ENCODE measurements at places on chromosomes 3 and 15. TPM values are rescaled to one million over a fixed set of nuclear protein-coding genes. Genes with fewer than 3 reads are reported as not detected.
A peak's percentile ranks its signal among the peaks of the same experiment; 100 is the strongest.

- DNase-seq = no peak
- H3K4me3 ChIP-seq = no peak overlapping the region
- no peak overlapping the region for H3K27ac ChIP-seq
- H3K4me1 ChIP-seq = no peaks in the 10 kb centered on the region
Measured at GRCh38 chr15:88100181-88100580, 156.4 kb downstream of the NTRK3 start.

The PODXL2 gene
- total RNA-seq = 63.9 TPM

- no peak for DNase-seq
- no peaks in the 10 kb centered on the region for H3K4me1 ChIP-seq
- H3K27me3 ChIP-seq = no peaks in the 10 kb centered on the region
- H3K4me3 ChIP-seq = no peak overlapping the region
- H3K27ac ChIP-seq = no peak overlapping the region
Measured at GRCh38 chr3:59043391-59043790, 6.4 kb downstream of the CFAP20DC start.

- H3K27ac ChIP-seq = no peak overlapping the region
- DNase-seq = peak; percentile 27
- H3K4me1 ChIP-seq = no peaks in the 10 kb centered on the region
- H3K4me3 ChIP-seq = no peak overlapping the region
- H3K27me3 ChIP-seq = no peaks in the 10 kb centered on the region
Measured at GRCh38 chr3:33372218-33373081, 67.8 kb downstream of the UBP1 start.

DNA sequence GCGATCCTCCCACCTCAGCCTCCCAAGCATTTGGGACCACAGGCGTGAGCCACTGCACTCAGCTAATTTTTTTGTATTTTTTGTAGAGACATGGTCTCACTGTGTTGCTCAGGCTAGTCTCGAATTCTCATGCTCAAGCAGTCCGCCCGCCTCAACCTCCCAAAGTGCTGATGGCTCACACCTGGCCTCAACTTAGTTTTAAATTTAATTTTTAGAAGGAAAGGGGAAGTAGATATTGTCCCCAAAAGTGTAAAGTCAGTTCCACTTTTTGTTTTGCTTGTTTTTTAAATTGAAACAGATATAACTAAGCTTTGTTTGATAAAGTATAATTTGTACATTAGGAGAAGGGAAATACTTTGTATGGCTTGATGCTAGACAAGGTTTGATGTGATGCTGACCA is 31.3 kb upstream of the NFKBIZ start:
- no peak for DNase-seq
- H3K27ac ChIP-seq = no peak overlapping the region
- no peaks in the 10 kb centered on the region for H3K27me3 ChIP-seq
- H3K36me3 ChIP-seq = no peaks in the 10 kb centered on the region
- H3K4me1 ChIP-seq = no peaks in the 10 kb centered on the region

- H3K4me1 ChIP-seq = no peaks in the 10 kb centered on the region
- H3K27me3 ChIP-seq = no peaks in the 10 kb centered on the region
- H3K36me3 ChIP-seq = no peaks in the 10 kb centered on the region
- no peak overlapping the region for H3K27ac ChIP-seq
Measured at GRCh38 chr3:149879872-149880271, 66.9 kb downstream of the RNF13 start.

DNA sequence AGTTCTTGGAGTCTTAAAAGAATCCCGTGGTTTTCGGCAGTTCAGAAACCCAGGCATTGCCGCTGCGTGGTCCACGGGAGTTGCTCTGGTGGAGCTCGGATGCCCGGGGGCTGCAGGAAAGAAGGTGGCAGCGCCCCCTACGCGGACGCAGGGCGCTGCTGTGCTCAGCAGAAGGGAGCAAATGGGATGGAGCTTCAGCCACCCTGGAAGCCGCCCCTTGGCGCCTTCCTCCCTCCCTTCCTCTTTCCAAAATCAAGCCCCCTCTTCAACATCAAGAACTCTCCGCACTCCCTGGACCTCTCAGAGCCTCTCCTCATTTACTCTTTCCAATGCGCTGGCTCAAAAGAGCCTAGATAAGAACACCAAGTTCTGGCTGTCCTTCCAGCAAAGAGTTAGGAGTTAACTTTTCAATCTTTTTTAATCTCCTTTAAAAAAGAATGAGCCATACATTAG is 880 bp upstream of the CHRNA7 start:
- no peaks in the 10 kb centered on the region for H3K27me3 ChIP-seq
- no peak for DNase-seq
- no peak overlapping the region for H3K27ac ChIP-seq
- no peaks in the 10 kb centered on the region for H3K4me1 ChIP-seq
- H3K36me3 ChIP-seq = no peaks in the 10 kb centered on the region
- H3K4me3 ChIP-seq = peak overlapping the region; percentile 48

The ARL8B gene
- 43.1 TPM for total RNA-seq

GRCh38 chr3:188662795-188663194 is 508.8 kb downstream of the LPP start:
- H3K4me3 ChIP-seq = no peak overlapping the region
- no peaks in the 10 kb centered on the region for H3K36me3 ChIP-seq
- H3K27me3 ChIP-seq = no peaks in the 10 kb centered on the region

The PIERCE2 gene
- total RNA-seq = 4.0 TPM

- H3K27me3 ChIP-seq = no peaks in the 10 kb centered on the region
- no peak overlapping the region for H3K27ac ChIP-seq
- no peaks in the 10 kb centered on the region for H3K4me1 ChIP-seq
- no peaks in the 10 kb centered on the region for H3K36me3 ChIP-seq
- no peak for DNase-seq
Measured at GRCh38 chr3:26406636-26407035, 215.9 kb upstream of the LRRC3B start.

DNA sequence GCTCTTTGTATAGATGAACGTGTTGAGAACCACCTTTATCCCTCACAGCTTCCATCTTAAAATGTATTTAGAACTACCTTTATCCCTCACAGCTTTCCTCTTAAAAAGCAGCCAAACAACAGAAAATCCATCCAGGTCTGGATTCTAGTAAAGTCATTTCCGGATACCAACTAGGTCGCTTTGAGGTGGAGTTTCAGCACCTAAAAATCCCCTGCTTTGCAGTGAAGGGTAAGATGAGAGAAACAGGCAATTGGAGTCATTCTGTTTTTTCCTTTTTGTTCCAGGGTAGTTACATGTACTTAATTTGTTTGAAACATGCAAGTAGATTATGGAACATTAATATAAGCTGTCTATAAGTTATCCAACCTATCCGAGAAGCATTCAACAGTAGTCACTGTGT is 192.0 kb downstream of the UBE2E2 start:
- H3K27ac ChIP-seq = no peak overlapping the region
- H3K27me3 ChIP-seq = no peaks in the 10 kb centered on the region
- DNase-seq = no peak
- H3K4me1 ChIP-seq = no peaks in the 10 kb centered on the region

- H3K36me3 ChIP-seq = no peaks in the 10 kb centered on the region
- no peaks in the 10 kb centered on the region for H3K4me1 ChIP-seq
- no peaks in the 10 kb centered on the region for H3K27me3 ChIP-seq
- H3K27ac ChIP-seq = no peak overlapping the region
- no peak for DNase-seq
Measured at GRCh38 chr3:189269365-189269764, 97.6 kb downstream of the TPRG1 start.

GRCh38 chr3:114557791-114558190 is 264.0 kb downstream of the TIGIT start:
- no peaks in the 10 kb centered on the region for H3K27me3 ChIP-seq
- H3K4me3 ChIP-seq = no peak overlapping the region
- H3K27ac ChIP-seq = no peak overlapping the region
- DNase-seq = no peak

All from prostate gland (tissue), 2 donors.